ENCODE measurements at places on chromosomes 3 and 15.

DNA sequence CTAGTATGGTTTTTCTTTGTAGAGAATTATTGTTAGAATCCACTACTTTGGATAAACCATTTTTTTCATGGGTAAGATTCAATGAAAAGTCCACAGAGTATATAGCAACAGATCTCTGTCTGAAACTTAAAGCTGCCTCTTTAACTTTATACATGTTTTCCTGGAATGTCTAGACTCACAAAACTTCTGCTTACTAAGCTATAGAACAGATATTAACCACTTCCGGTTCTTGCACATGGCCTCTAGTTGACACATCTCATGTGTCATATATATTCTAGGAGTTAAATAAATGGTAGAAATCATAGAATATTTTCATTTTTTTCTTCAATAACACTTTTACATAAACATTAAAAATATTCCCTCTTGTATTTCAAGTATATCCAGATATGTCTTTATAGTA lies 1693.9 kb downstream of the SI start:
- no peak for DNase-seq

DNA sequence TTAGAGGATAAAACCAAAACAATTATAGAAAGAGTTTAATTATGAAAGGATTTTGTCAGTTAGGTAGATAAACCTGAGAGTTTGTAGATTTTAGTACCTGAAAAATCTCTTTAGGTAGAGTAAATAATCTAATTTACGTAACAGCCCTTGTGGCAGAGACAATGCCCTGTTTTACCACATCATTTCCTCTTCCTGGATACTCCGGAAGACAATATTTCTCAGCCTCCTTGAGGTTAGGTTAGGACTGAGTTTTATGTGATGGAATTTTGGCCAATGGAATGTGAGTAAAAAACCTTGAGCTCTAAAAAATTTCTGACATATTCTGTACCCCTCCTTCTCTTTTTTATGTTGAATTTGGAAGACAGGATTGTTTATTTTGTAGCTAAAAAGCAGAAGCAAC lies 50.7 kb upstream of the TPRG1 start:
- DNase-seq = no peak

DNA sequence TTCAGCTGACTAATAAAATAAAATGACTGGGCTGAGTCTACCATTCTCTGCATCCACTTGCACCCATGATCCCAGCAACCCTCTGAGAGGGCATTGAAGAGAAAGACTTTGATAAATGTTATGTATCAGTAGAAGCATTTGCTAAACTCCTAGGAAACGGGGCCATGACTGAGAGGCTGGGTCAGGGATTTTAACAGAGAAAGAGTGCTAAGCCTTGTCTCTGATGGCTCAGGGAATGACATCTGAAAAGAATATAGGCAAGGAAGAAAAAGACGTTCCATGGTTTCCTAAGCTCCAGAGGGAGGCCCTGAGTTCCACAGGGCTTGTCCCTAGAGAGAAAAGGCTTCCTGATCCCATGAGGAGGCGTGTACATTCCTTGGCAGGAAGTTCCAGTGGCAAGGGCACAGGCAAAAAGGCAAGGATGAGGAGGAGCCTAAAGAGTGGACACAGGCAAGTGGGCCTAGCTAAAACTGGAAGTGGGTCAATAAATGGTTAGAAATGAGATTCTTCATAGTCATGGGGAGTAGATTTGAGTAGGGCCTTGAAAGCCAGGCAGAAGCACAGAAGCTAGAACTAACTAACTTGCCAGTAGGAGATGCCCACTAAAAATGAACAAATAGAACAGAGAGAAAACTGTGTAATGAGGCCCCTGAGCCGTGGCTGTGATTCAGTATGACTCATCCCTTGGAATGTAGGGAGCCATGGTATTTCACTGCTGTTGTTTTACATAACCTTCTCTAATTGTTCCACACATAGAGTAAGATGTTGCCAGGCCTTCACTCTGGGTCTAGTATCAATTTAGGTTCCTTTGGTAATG lies 44.9 kb upstream of the MANF start:
- DNase-seq = no peak

GRCh38 chr15:23648920-23649515 lies 1.4 kb upstream of the MAGEL2 start:
- no peak for DNase-seq

GRCh38 chr3:177731644-177732268 lies 534.5 kb upstream of the TBL1XR1 start:
- no peak for DNase-seq

DNA sequence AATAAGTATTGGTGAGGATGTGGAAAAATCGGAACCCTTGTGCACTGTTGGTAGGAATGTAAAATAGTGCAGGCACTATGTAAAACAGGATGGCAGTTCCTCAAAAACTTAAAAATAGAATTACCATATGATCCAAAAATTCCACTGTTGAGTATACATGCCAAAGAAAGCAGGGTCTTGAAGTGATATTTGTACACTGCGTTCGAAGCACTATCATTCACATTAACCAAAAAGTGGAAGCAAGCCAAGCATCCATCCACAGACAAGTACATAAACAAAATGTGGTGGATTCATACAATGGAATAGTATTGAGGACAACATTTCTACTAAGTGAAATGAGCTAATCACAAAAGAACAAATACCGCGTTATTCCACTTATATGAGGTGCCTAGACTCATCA lies 200.7 kb downstream of the TJP1 start:
- DNase-seq = no peak

DNA sequence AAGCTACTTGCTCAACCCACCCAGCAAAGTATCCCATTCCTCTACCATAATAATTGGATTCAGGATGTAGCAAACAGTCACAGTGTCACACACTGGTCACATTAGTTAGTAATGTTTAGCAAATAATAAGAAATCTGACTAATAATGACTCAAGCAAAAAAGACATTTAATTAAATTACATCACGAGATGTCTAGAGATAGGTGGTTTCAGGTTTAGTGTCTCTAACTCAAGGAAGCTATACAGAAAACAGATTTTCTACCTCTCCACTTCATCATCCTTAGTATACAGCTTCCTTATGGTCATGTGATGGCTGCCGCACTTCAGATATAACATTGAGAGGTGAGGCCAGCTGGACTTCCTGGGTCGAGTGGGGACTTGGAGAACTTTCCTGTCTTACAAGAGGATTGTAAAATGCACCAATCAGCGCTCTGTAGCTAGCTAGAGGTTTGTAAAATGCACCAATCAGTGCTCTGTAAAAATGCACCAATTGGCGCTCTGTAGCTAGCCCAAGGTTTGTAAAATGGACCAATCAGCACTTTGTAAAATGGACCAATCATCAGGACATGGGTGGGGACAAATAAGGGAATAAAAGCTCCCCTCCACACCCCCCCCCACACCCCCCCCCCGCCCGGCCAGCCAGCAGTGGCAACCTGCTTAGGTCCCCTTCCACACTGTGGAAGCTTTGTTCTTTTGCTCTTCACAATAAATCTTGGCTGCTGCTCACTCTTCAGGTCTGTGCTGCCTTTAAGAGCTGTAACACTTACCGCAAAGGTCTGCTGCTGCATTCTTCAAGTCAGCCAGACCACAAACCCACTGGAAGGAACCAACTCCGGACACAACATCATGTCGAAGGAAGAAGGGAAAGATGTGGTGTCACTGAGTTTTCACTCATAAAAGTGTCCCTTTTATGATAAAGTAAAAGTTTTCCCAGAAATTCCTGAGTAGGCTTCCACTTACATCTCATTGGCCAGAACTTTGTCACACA lies 24.9 kb upstream of the ARPIN start:
- no peak for DNase-seq

DNA sequence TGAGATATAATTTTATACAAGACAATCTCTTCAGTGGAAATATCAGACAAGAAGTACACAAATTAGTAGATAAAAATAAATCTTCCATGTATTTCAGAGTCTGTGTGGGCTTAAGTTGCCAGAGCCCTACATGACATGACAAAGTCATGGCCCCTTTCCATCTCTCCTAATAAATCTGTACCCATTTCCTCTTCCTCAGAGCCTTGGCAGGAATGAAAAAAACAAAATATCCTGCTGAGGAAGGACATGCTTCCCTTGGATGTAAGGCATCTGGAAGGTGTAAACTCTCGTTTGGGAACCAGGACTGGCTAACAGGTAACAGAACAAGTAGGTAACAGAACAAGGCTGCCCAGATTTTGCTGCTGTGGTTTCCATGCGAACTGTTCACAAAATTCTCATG lies 148.1 kb downstream of the SNRK start:
- no peak for DNase-seq

GRCh38 chr3:43176666-43177065 lies 70.8 kb upstream of the POMGNT2 start:
- no peak for DNase-seq

GRCh38 chr15:47844437-47844836 lies 127.1 kb downstream of the SEMA6D start:
- no peak for DNase-seq

DNA sequence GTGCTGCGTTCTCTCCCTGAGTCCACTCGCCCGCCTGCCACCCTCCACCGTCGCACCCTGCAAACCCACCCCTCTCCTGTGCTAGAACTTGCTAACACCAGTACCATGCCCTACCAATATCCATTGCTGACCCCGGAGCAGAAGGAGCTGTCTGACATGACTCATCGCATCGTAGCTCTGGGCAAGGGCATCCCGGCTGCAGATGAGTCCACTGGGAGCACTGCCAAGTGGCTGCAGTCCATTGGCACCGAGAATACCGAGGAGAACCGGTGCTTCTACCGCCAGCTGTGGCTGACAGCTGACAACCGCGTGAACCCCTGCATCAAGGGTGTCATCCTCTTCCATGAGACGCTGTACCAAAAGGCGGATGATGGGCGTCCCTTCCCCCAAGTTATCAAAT lies 4.9 kb upstream of the ALAS1 start:
- DNase-seq = no peak

All from SHP77 treated with DMSO at 0.1 percent for 48 hours (cell line).